GM23248 (cell line): ENCODE measurements at places on chromosomes 12 and 14. TPM values are rescaled to one million over a fixed set of nuclear protein-coding genes. Genes with fewer than 3 reads are reported as not detected.

Gene SLC6A15
- 2.6 and 3.2 TPM in 2 replicates for total RNA-seq

Gene ZNF891
- total RNA-seq, result 0.43 and 0.63 TPM in 2 replicates

Gene DBX2
- not detected in 2 replicates for total RNA-seq

Gene KRT8
- 5.5 and 12.9 TPM in 2 replicates for total RNA-seq

Gene TMEM253
- 0.97 TPM in 1 of 2 replicates, not detected in the other for total RNA-seq

Gene LACRT
- total RNA-seq, result not detected in 2 replicates

Gene MYBPC1
- total RNA-seq, result not detected in 2 replicates

Gene TGFB3
- 3.2 and 3.9 TPM in 2 replicates for total RNA-seq

Gene SLC25A29
- total RNA-seq, result 11.8 and 12.0 TPM in 2 replicates

- peak; percentile 78 for DNase-seq
- no peaks in the 10 kb centered on the region for H3K27me3 ChIP-seq
- peaks cover 61% of the 10 kb centered on the region for H3K4me1 ChIP-seq
- no peak overlapping the region for H3K4me3 ChIP-seq
Observed at GRCh38 chr14:68464711-68465110, 328.2 kb downstream of the ZFP36L1 start.

- no peak overlapping the region for H3K4me3 ChIP-seq
- DNase-seq, result peak; percentile 48
- H3K36me3 ChIP-seq, result peaks cover 14% of the 10 kb centered on the region
- H3K27me3 ChIP-seq, result no peaks in the 10 kb centered on the region
Observed at GRCh38 chr14:63375769-63376168, 57.0 kb upstream of the GPHB5 start.

GRCh38 chr12:94336211-94336925 lies 123.3 kb downstream of the CEP83 start:
- H3K4me1 ChIP-seq, result 0 out of 2 replicates have a peak, but pooled peaks cover 4% of the 10 kb centered on the region
- DNase-seq, result peak; percentile 42
- H3K4me3 ChIP-seq, result no peak overlapping the region
- no peaks in the 10 kb centered on the region for H3K36me3 ChIP-seq

- no peak overlapping the region for H3K27ac ChIP-seq
- no peaks in the 10 kb centered on the region for H3K36me3 ChIP-seq
- H3K4me1 ChIP-seq, result no peaks in the 10 kb centered on the region
- H3K4me3 ChIP-seq, result no peak overlapping the region
- H3K27me3 ChIP-seq, result peaks cover 19% of the 10 kb centered on the region
Observed at GRCh38 chr14:105117257-105117646, 51.3 kb downstream of the JAG2 start.

DNA sequence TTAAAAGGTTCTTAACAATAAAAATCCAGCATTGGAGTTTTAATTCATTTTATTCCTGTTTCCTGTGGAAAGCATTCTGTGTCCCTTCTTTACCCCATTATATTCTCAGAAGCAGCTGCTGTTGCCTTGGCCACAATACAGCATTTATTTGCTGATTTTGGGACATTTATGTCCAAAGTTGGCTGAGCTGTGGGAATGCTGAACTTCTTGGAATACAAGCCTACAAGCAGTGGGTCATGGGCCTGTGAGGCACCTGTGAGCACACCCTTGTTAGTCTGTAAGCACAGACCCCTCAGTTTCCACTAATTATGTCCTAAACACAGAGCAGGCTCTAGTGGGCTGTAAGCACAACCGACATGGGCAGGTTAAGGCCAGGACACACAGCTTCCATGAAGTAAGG lies 122.2 kb upstream of the IGF1 start:
- H3K27me3 ChIP-seq, result no peaks in the 10 kb centered on the region
- H3K4me3 ChIP-seq, result no peak overlapping the region
- no peaks in the 10 kb centered on the region for H3K4me1 ChIP-seq
- no peak for DNase-seq
- no peaks in the 10 kb centered on the region for H3K36me3 ChIP-seq
- H3K27ac ChIP-seq, result no peak overlapping the region

GRCh38 chr12:107221913-107222312 lies 128.6 kb upstream of the CRY1 start:
- peaks cover 8% of the 10 kb centered on the region; the same call in 1 of the 2 replicates for H3K4me1 ChIP-seq
- H3K27ac ChIP-seq, result no peak overlapping the region
- DNase-seq, result no peak
- H3K36me3 ChIP-seq, result no peaks in the 10 kb centered on the region
- peaks cover 19% of the 10 kb centered on the region for H3K27me3 ChIP-seq

DNA sequence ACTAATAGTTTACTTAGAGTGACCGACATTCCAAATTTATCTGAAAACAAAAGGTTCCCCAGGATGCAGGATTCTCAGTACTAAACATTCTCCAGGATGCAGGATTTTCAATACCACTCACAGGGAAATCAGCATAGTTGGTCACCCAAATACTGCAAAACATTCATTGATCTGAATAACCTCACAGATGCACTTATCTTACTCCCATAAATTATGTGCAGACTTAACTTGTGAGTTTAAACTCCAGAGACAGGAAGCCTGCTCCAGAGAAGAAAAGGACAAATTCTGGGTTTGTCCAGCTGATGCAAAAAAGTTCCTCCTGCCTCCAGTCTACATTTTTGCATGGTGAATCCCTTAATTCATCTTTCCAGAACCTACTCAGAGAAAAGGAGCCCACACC lies 514.2 kb upstream of the TMEM132C start:
- no peaks in the 10 kb centered on the region for H3K36me3 ChIP-seq
- H3K4me3 ChIP-seq, result no peak overlapping the region
- H3K27me3 ChIP-seq, result peaks cover 13% of the 10 kb centered on the region; the same call in 1 of the 2 replicates

- H3K4me3 ChIP-seq, result no peak overlapping the region
- no peaks in the 10 kb centered on the region for H3K27me3 ChIP-seq
- no peak for DNase-seq
- H3K4me1 ChIP-seq, result no peaks in the 10 kb centered on the region
- H3K36me3 ChIP-seq, result no peaks in the 10 kb centered on the region
Observed at GRCh38 chr12:126083926-126084325, 1018.7 kb downstream of the AACS start.

- H3K4me1 ChIP-seq, result no peaks in the 10 kb centered on the region
- no peak overlapping the region for H3K27ac ChIP-seq
- no peak overlapping the region for H3K4me3 ChIP-seq
- DNase-seq, result no peak
- no peaks in the 10 kb centered on the region for H3K36me3 ChIP-seq
- no peaks in the 10 kb centered on the region for H3K27me3 ChIP-seq
Observed at GRCh38 chr14:99441918-99442317, 38.7 kb downstream of the SETD3 start.
